Cardiac ventricle fibroblast (primary cell): ENCODE measurements at places on chromosomes 4 and X. TPM values are rescaled to one million over a fixed set of nuclear protein-coding genes. Genes with fewer than 3 reads are reported as not detected.

The FAM9B gene
- total RNA-seq: not detected in 2 replicates

The PLA2G12A gene
- total RNA-seq: 13.9 and 46.2 TPM in 2 replicates

The NOX1 gene
- not detected in 2 replicates for total RNA-seq

The NAP1L2 gene
- total RNA-seq: 0.12 TPM in 1 of 2 replicates, not detected in the other

The ADGRG4 gene
- not detected in 2 replicates for total RNA-seq

The LGI2 gene
- 0.25 and 0.44 TPM in 2 replicates for total RNA-seq

The BCORL1 gene
- 6.3 and 8.4 TPM in 2 replicates for total RNA-seq

The RTL3 gene
- total RNA-seq: not detected in 2 replicates

The BEX2 gene
- not detected in 2 replicates for total RNA-seq

The RAB9A gene
- total RNA-seq: 23.6 and 26.5 TPM in 2 replicates

The MAGEB10 gene
- not detected in 2 replicates for total RNA-seq

The ANKRD17 gene
- 36.6 and 37.4 TPM in 2 replicates for total RNA-seq

The SMARCA1 gene
- 42.6 and 55.9 TPM in 2 replicates for total RNA-seq

The GYG2 gene
- total RNA-seq: 2.1 and 2.5 TPM in 2 replicates

The TRPC5OS gene
- total RNA-seq: not detected in 2 replicates

The CT45A1 gene
- not detected in 2 replicates for total RNA-seq

The GAGE12J gene
- total RNA-seq: not detected in 2 replicates

The HMX1 gene
- not detected in 2 replicates for total RNA-seq

The GPRIN3 gene
- total RNA-seq: 1.0 and 1.1 TPM in 2 replicates

The SPANXC gene
- not detected in 2 replicates for total RNA-seq

The CXorf49 gene
- not detected in 2 replicates for total RNA-seq
